Activated T-helper 1 cell treated with Interleukin-2 at 50 U/mL for 16 hours (primary cell): ENCODE measurements at places on chromosomes 5 and 9.

- no peak for DNase-seq
These were observed 254.6 kb downstream of the AOPEP start for GRCh38 chr9:94980947-94981722.

- no peak for DNase-seq
These were observed 6.9 kb upstream of the IGFBPL1 start for GRCh38 chr9:38431116-38431515.

GRCh38 chr5:137096149-137097103 is 402.7 kb downstream of the SPOCK1 start:
- DNase-seq = no peak

GRCh38 chr5:177471610-177472356 is 1.7 kb downstream of the DBN1 start:
- no peak for DNase-seq

GRCh38 chr9:71944754-71945375 is 33.4 kb downstream of the C9orf85 start:
- DNase-seq = no peak

DNA sequence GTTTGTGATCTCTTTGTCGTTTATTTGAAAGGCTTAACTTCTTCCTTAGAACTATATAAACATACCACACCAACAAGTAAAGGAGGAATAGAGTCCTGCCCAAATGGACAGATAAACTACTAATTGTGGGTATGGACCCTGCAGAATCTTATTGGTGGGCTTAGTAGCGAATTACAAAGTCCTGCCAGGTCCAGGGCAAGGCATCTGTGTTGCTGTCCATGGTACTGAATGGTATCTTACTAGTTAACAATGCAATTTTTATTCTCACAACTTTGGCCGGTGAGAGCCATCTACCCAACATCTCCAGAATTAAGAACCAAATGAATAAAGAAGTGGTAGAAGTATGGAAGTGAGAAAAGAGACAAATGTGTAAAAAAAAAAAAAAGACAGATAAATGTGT is 1782.4 kb upstream of the WWC1 start:
- DNase-seq = no peak

- DNase-seq = no peak
These were observed 15.6 kb upstream of the GNA14 start for GRCh38 chr9:77663754-77664153.

DNA sequence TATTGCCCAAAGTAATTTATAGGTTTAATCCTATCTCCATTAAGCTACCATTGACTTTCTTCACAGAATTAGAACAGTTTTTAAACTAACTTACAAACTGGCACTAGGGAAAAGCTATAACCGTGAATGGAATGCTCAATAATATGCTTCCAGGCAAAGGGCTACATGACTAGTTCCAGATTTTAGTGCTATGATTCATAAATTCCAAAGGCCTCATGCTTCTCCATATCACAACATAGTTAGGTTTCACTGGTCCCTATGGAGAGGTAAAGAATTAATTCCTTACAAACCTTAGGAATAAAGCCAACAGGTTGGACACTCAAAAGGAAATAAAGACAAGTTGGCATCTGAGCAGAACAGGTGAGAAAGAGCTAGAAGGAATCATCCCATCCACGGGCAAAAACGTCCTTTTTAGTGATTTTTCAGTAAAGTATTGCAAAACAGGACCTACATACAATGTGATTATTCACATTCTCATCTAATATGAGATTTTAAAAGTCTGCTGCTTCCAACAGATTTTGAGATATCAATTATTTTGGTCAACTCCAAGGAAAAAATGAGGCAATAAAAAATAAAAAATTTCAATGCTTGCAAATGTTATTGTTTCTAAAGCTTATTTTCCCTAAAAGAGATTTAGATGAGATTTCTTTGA is 97.0 kb upstream of the TARS1 start:
- no peak for DNase-seq

- no peak for DNase-seq
These were observed 2.4 kb upstream of the EXOC3 start for GRCh38 chr5:440401-441201.

GRCh38 chr9:89277454-89277853 is 33.5 kb upstream of the CKS2 start:
- DNase-seq = no peak

DNA sequence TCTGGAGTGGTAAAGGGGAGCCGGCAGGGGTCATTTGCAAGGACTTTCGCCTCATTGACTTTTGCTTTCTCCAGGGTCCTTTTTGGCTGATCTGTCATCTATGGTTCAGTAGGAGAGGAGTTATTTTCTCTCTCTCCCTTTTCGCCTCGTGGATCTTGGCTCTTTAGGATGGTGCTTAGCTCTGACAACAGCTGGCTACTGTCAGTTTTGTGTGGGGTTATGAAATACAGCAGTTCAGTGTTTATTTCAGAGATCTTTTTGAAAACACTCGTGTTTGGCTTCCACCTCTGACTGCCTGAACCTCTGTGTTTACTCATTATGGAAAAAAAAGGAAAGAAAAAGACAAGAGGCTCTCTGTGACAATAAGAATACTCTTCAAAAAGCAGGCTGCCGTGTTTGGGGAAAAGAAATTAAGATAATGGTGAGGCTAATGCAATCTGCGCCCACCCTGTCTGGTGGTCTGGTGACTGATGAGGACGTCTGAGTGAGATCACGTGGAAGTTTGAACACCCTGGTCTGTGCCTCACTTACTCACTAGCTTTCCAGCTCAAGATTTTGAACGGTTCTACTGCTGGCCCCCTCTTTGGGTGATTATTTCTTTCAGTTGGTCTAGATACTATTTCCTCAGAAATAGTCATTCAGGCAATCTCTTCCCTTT is 567.7 kb downstream of the CAAP1 start:
- no peak for DNase-seq

GRCh38 chr9:127644146-127644827 is 32.2 kb downstream of the STXBP1 start:
- no peak for DNase-seq

DNA sequence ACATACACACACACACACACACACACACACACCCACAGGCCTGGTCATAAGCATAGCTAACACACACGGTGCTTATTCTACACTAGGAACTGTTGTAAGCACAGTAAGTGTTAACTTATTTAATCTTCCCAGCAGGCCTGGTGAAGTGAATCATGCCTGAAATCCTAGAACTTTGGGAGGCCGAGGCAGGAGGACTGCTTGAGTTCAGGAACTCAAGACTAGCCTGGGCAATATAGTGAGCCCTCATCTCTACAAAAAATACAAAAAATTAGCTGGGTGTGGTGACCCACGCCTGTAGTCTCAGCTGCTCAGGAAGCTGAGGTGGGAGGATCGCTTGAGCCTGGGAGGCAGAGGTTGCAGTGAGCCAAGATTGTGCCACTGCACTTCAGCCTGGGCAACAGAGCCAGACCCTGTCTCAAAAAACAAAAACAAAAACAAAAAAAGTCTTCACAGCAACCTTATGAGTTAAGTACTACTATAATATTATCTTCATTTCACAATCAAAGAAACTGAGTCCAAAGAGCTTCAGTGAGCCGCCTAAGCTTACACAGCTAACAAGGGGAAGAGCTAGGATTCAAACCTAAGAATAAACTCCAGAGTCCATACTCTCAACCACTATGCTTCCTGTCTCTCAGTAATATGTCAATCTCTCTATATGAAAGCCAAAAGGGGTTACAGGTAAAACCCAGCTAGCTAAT is 2.3 kb downstream of the MEGF9 start:
- no peak for DNase-seq

DNA sequence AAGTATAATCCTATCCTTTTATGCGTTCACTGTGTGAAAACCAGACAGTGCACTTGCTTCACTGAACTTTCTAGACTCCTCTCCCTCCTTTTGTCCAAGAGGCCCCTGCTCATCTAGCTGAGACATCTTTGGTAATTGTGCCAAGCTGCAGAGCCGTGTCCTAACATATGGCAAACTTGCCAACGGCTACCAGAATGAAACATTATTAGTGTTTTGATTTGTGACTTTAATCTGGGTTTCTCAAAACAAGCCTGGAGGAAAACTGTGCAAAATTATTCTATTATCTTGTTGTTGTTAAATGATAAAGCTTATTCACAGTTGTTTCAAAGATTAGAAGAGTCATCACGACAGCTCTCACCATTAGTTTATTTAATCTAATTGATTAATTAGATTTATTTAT is 79.0 kb upstream of the RETREG1 start:
- DNase-seq = no peak

DNA sequence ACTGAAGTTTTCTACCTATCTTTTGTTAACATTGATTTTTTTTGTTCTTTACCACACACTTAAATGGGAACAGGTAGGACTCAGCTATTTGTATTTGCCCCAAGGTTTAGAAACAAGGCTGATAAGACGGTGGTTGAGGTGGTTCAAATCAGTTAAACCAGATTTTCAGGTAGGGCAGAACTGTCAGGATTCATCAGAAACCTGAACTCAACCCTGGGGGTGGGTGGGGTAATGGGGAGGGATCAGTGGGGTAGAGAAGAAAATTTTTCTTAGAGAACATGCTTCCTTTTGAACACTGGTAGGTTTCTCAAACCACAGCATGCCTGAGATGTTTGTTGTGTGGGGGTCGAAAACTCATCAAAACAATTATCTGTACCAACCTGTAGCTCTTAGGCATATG is 113.0 kb downstream of the BASP1 start:
- no peak for DNase-seq
